ENCODE measurements at places on chromosomes 5 and 9.

GRCh38 chr5:146130440-146131045 lies 25.2 kb upstream of the PLAC8L1 start:
- no peak for DNase-seq

DNA sequence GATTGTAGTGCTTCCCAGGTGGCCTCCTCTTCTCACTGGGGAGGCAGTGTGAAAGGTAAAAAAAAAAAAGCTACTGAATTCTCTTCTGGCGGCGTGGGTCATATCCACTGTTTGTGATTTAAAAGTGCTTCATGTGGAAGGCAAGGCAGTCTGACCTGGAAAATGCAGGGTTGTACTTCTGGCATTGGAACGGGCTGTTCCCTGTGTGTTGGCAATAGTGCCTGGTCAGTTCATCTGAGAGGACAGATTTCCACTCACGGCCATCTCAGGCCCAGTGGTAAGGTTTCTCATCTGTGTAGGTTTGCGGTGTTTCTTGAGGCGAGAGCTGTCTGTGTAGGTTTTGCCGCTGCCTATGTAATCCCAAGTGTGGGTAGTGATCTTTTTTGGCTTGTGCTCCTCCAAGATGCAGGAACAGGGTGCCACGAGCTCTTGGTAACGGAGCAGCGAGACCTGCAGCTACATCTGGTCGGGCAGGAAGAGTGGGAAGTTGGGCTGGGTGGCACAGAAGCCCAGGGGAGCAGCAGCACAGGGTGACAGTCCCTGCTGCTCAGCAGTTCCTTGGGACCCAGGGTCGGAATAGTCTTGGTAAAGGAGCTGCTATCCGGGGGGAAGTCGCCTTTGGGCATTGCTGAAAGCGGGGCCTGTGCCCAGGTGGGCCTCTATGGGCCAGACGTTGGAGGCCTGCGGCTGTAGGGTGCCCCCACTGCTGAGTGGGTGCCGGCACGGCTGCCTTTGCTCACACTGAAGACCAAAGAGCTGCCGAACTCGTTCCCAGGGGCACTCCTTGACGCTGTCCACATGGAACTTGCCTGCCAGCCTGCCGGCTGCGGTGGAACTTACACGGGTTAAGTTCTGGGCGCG lies 11.2 kb downstream of the RCL1 start:
- DNase-seq: no peak

- DNase-seq: no peak
Observed at GRCh38 chr9:84775056-84775643, 105.6 kb downstream of the NTRK2 start.

- no peak for DNase-seq
Observed at GRCh38 chr5:125558466-125558865, 812.0 kb upstream of the ZNF608 start.

GRCh38 chr5:142314109-142314508 lies 10.7 kb downstream of the SPRY4 start:
- no peak for DNase-seq

DNA sequence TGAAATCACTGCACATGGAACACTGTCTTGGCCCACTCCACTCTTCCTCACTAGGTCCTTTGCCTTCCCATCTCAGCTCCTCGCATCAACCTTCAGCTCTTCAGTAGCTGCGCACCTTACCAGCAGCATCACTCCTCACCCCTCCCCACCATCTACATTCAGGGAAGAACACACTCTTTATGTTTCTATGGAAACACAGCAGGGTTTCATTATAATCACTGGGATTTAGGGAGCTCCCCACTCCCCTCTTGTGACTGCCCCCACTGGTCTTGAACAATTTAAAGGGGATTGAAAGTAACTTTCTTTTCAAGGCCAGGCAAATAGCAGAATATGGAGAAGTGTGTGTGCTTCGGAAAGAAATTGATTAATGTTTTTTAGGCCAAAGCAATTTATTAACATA lies 111.2 kb downstream of the INSYN2B start:
- no peak for DNase-seq

- no peak for DNase-seq
Observed at GRCh38 chr9:77521091-77521490, 127.0 kb downstream of the GNA14 start.

GRCh38 chr9:128113526-128114325 lies 13.8 kb downstream of the PTGES2 start:
- DNase-seq: no peak

DNA sequence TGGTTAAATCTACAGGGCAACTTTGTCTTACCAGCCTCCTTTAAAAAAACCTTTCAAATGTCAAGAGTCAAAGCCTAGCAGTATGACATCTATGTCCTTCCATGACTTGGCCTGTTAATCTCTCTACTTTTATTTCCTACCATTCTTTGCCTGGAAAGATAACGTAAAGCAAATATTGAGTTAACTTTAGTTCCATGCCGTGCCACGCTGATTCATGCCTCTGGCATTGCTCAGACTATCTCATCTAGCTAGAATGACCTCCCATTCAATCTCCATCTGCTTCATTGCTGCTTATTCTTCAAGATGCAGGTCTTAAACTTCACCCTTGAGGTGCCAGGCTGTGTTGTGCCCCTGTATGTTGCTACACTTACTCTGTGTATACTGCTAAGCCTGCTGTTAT lies 729.8 kb downstream of the EFNA5 start:
- no peak for DNase-seq

DNA sequence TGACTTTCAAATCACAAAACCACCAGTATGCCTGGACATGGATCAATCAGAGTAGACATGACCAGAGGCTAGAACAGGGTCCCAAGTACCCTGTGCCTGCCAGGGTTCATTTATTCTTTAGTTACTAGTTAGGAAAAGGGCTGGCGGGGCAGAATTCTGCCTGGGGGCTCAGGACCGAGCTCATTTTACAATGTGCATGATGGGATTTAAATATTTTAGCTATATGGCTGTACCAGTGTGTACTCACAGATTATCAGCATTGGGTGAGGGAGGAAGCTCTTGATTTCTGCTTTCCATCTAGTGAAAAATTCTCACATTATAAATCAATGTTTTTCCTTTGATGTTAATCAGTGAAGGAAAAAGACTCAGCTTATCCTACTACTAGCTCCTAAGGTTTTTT lies 1511.1 kb downstream of the EFNA5 start:
- no peak for DNase-seq

DNA sequence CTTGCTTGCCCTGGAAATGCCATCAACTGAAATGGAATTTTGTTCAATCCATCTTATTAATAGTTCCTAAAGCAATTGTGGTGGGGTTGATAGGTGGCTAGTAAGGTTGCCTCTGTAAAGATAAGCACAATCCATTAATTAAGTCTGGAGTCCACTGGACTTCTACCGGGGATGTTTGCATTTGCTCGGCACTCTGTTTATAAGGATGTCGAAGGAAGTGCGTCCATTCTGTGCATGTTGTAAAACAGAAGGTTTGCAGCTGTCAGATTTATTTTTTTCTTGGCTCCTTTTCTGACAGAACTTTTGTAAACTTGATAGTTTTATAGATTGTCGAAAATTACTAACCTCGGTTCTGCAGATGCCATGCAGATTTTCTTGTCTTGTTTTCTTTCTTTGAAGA lies 12.8 kb upstream of the TNFAIP8 start:
- DNase-seq: no peak

GRCh38 chr5:136021016-136021405 lies 7.8 kb upstream of the TGFBI start:
- no peak for DNase-seq

DNA sequence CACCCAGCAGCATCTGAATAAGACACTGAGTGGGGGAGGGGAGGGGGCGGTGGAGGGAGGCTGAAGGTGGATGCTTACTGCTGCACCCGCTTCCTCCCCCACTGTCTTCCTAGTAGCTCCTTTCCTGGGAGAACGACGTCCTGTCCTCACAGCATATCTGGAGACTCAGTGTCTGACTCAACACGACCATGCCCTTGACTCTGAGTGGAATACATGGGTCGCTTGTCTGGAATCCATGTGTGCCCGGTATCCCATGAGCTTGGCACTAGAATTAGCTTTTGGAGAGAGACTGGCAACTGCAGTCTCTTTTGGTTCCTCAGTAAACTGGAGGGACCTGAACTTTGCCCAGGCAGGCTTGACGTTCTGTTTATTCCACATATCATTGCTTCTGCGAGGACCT lies 125.4 kb upstream of the FAM120A start:
- no peak for DNase-seq

GRCh38 chr5:141496038-141496437 lies 7.2 kb downstream of the PCDHGC5 start:
- DNase-seq: no peak

- no peak for DNase-seq
Observed at GRCh38 chr5:78495800-78496199, 135.4 kb downstream of the SCAMP1 start.

- DNase-seq: no peak
Observed at GRCh38 chr5:170488570-170488969, 15.2 kb upstream of the KCNIP1 start.

DNA sequence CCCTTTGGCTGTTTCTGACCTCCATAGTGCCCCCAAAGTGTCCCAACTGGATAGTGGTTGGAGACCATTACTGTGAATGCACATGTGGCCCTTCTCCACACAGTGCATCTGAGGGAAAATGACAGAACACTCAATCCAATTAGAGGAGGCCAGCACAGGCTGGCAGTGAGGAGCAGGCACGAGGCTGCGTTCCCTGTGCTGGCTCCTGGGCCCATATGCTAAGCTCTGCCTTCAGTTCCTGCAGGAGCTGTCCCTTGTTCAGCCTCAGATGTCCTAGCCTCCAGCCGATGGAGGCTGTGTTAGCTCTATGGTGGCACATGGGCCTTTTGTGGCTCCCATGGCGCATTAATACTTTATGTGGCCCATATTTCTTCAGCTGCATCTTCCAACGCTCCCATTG lies 35.8 kb downstream of the ALG2 start:
- no peak for DNase-seq

DNA sequence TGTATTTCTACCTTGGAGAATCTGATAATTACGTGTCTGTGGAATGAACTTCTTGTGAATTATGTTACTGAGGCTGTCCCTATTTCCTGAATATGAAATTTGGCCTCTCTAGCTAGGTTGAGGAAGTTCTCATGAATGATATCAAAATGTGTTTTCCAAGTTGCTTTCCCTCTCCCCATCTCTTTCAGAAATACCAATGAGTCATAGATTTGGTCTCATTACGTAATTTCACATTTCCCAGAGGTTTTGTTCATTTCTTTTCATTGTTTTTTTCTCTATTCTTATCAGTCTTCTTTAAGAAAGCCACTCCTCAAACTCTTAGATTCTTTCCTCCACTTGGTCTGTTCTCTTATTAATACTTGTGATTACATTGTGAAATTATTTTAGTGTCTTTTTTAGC lies 923.8 kb upstream of the CDH9 start:
- no peak for DNase-seq

DNA sequence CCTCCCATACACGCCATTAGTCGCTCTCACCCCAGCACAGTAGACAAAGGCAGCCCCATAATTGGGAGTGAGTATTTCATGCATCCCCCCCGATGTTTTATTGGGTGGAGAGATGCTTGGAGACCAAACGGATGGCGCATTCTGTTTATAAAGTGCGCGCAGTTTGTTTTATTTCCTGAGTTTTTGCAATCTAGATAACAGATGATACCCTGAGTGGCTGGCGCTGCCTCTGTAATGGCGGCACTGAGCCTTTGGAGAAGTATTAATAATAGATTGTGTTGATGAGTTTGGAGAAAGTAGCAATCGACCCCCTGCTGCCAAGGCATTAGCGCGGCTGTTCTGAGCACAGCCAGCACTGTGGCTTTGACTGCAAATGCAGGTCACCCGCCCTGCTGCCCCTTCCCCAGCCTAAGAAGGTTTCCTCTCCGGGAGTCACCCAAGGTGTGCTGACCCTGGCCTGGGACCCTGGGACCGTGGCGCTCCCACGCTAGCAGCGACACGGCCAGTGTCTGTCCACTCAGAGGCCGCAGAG lies 74.3 kb downstream of the LMX1B start:
- no peak for DNase-seq

GRCh38 chr9:6680797-6681146 lies 35.2 kb upstream of the GLDC start:
- DNase-seq: no peak

GRCh38 chr9:129021091-129021490 lies 7.0 kb downstream of the SH3GLB2 start:
- no peak for DNase-seq

GRCh38 chr5:140408750-140409241 lies 7.2 kb downstream of the ANKHD1 start:
- no peak for DNase-seq

DNA sequence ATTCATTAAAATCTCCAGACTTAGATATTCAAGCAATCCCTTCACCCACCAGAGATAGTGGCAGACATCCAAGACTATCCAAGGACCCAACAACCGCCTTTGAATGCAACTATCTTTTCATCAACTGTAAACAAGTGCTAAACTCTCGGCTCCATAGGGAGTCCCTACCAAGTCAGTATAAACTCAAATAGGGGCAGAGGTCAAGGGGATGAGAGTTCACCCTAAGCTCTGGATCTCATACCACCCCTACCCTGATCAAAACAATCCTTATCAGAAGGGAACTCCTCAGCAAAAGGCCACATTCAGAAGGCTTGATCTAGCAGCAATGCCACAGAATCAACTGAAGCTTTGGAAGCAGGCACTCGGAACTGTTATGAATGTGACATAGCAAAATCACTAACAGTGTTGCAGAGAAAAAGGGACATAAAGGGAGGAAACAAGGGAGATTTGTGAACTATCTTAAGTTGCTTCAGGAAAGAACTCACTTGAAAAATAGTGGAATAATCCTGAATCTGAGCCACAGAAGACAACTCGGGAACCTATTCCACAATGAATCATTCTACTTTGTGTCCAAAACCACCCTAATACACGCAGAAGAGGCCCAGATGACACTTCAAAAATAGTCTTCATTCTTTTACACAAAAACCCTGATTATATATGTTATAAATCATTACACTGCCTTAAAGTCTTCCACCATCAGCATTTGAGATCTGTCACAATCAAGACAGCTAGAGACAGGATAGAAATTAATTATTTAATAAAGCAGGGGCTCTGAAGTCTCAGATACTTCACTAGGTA lies 49.8 kb downstream of the NR6A1 start:
- no peak for DNase-seq

- DNase-seq: no peak
Observed at GRCh38 chr9:69578026-69578425, 94.1 kb downstream of the APBA1 start.

DNA sequence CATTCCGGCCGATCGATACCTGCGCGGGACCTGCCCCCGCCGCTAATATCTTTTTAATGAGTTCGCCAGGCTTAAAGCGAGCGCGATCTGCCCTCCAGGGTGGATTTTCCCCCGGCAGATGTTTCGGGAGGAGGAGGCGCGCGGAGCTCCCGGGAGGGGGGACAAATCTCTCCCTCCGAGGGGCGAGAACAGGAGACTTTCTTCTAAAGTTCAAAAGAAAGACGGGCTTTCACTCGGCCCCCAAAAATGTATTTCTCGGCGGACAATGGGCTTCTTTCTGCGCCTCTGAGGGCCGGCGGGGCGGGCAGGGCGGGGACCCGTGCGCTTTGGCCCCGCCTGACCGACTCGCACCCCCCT lies 4.1 kb upstream of the PRDM12 start:
- no peak for DNase-seq

DNA sequence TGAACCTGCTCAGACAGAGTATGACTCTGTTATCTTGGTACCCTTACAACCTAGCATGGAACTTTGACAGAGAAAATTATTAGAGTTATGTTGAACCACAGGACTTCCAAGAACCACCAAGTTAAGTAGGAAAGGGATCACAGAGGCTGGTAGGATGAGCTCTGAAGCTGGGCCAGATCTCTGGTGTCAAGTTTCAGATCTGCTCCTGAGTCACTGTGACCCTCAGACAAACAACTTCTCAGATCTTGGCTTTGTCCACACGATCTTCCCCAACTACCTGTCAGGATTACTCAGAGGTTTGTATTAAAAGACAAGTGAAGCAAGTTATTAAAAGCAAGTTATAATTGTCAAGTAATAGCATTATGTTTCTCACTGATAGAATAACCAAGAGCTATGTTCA lies 189.0 kb downstream of the SEC61B start:
- DNase-seq: no peak

- DNase-seq: no peak
Observed at GRCh38 chr9:96294159-96294545, 7.8 kb downstream of the HSD17B3 start.
